ENCODE measurements at places on chromosomes 11 and 22.

GRCh38 chr11:96037405-96037949, 113.6 kb upstream of the MTMR2 start:
- DNase-seq: no peak

DNA sequence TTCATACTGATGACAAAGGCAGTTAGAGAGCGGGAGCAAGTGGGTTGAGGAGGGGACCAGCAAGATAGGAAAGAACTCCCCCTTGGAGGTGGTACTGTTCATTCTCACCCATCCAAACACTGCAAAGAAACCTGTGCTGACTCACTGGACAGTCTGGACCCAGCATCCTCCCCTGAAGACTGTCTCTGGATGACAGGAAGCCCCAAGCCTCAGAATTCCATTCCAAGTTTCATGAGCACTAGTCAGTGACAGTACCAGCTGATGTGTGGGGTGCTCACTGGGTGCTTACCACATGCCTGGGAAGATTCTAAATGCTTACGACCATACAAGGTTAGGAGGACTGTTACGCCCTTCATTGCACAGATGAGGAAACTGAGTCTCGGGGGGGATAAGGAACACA, 160.9 kb downstream of the IGLL1 start:
- no peak for DNase-seq

GRCh38 chr22:19879643-19879991, 24.9 kb upstream of the GNB1L start:
- DNase-seq: no peak

DNA sequence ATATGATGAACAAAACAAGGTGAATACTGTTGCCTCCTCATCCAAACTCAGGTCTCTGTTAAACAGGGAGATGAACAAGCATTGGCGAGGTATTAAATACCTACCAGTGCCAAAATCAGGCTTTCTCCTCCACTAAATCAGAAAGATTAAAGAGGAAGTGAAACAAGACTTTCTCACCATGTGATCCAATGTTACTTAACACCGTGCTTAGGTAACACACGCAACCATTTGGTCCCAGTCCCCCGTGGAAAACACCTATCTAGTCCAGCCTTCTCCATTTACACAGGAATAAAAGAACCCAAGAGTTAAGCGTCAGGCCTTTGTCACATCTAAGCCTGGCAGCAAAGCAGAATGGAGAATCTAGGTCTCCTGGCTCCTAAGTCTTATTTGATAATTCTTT, 34.5 kb downstream of the TENM4 start:
- DNase-seq: peak; percentile 17

- DNase-seq: no peak
These were observed 18.5 kb upstream of the MPPED1 start for GRCh38 chr22:43393132-43393843.

DNA sequence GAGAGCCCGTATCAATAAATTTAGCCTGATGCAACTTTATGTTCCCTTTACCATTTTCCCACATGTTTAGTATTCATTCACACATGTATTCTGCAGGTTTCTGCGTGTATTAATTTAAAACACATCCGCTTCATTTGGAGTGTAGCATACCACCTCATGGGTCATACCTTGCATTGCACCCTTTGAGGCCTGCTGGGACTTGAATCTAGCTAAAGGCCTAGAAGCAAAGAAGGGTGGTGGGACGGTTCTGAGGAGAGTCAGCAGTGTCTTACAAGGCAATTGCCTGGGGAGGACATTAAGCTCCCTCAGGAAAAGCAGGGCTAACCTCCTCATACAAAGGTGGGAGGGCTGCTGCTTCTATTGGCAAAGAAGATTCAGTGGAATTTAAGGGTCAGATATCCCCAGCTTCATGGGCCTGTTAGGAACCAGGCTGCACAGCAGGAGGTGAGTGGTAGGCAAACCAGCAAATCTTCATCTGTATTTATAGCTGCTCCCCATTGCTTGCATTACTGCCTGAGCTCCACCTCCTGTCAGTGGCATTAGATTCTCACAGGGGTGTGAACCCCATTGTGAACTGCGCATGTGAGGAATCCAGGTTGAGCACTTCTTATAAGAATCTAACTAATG, 15.9 kb upstream of the SNX19 start:
- no peak for DNase-seq

GRCh38 chr11:17188675-17189074, 19.1 kb downstream of the PIK3C2A start:
- DNase-seq: no peak

- DNase-seq: no peak
These were observed 150.1 kb upstream of the LRRC4C start for GRCh38 chr11:41609511-41609910.

DNA sequence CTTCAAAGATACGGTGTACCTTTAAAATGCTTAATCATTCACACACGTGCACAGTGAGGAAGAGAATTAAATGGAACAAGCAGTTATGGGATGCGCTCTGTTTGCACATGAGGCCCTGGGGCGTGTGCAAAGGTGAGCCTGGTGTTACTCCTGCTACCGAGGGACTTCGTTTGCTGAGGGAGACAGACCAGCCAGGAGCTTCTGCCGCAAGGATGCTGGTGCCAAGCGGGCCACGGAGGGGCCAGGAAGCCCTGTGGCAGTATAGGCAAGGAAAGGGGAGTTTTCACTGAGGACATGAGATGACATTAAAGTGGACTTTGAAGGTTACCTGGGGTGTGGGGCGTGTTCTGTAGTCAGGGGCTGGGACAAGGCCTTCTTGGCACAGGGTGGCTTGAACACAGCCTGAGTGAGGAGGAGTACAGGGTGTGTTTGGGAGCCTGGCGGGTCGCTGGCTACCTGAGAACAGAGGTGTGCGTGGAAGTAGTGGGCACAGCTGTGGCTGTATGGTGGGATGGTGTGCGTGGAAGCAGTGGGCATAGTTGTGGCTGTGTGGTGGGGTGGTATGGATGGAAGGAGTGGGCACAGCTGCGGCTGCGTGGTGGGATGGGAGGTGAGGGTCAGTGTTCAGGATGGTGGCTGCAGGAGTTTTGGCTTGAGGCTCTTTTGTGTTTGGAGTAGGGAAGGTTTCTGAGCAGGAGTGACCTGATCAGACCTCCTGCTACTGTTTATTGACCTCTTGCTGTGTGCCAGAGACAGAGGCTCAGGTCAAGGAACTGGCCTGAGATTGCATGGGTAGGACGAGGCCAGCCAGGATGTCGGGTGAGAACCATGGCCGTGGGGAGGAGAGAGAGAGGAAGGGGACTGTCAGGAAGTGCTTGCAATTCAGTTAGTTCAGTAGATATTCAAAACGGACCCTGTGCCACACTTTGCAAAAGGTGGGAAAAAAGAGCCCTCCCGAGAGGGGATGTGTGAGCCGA, 13.7 kb downstream of the TBC1D22A start:
- no peak for DNase-seq

GRCh38 chr11:66002648-66003225, 434 bp downstream of the BANF1 start:
- no peak for DNase-seq

DNA sequence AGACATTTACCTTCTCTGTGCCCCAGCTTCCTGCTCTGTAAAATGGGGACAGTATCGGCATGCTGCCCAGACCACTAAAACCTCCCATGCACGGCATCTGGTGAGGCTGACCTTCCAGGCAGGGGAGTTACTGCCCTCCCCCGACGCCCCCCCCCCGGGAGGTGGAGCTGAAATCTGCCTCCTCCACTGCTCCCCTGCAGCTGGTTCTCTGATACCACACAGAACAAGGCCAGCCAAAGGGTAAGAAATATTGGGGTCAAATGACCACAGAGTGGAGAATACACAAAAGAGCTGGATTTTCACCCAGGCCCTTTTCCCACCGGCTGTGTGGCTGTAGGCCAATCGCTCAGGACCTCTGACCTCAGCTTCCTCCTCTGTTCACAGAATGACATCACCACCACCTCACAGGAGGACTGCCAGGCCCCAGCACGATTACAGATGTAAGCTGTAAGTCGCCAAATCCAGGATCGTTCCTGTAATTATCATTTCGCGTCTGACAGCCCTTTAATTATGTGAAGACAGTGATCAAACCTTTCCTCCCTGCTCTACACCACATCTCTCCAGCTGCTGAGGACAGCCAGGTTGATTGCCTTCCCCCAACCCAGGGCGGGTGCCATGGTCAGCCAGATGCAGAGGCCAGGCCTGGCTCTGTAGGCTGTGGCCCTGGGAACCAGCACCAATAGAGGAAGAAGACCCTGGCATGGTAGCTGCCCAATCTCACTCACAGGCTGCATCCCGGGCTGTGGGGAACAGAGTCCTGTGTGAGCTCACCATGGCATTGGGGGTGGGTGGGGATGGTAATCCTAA, 35.7 kb upstream of the KLHL35 start:
- peak; percentile 14 for DNase-seq

DNA sequence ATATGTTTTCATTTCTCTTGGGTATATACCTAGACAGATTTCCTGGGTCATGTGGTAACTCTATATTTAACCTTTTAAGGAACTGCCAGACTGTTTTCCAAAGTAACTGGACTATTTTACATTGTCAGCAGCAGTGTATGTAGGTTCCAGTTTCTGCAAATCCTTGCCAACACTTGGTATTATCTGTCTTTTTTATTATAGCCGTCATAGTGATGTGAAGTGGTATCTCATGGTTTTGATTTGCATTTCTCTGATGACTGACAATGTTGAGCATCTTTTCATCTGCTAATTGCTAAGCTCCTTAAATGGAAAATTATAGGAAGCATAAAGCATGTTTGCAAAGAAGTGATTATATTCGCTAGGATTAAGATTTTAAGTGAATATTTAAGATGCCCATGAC, 13.9 kb downstream of the NNMT start:
- DNase-seq: no peak

GRCh38 chr22:49956914-49957825, 3.4 kb upstream of the PIM3 start:
- DNase-seq: no peak

DNA sequence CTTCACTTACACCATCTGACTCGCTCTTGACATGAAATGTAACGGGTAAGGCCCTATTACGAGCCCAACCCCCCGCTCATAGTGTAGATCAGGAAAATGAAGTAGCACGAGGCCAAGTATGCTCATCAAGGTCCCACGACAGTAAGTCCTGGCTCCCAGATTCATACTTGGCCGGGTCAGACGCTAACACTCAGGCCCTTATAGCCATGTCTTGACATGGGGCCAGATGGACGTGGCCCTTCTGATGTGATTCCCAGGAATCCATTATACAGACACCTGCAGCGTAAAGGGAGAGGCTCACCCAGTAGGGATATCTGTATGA, 175.1 kb downstream of the CEP164 start:
- DNase-seq: no peak

DNA sequence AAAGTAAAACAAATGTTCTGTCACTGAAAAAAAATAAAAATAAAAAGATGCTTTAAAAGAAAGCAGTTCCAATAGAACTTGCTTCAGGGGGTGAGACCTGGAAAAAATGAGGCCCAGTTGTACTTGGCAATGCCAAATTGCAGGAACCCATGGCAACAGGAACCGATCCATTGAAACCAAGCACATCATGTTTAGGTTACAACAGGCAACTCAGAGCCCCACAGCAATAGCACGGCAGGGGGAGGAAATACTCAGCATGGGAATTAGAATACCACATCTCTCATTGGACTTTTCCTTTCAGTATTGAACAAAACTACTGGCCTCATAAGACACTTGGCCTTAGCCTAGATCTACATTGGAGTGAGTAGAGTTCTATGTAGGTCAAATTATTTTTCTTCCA, 84.3 kb downstream of the MSANTD4 start:
- no peak for DNase-seq

GRCh38 chr11:131642756-131643531, 272.5 kb downstream of the NTM start:
- DNase-seq: no peak

DNA sequence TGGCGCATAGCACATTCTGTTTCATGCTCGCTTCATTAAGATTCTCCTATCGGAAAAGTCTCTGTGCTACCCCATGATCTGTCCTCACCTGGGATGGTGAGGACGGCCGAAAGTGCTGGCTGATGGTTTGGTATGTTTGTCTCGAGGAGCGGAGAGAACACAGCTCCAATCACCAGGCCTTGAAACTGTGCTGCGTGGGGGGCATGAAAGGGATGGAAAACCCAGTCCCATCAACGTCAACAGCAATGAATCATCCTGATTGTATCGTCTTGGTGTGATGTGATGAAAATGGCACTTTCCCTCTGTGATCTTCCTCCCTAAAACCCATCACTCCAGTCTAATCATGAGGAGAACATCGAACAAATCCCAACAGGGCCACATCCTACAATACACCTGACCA, 8.4 kb downstream of the FXYD6 start:
- DNase-seq: no peak

- DNase-seq: no peak
These were observed 25.1 kb downstream of the IZUMO1R start for GRCh38 chr11:94329501-94329900.

- DNase-seq: no peak
These were observed 31.6 kb downstream of the CPT1A start for GRCh38 chr11:68810164-68810563.

GRCh38 chr11:7019500-7020182, 505 bp downstream of the ZNF214 start:
- no peak for DNase-seq

DNA sequence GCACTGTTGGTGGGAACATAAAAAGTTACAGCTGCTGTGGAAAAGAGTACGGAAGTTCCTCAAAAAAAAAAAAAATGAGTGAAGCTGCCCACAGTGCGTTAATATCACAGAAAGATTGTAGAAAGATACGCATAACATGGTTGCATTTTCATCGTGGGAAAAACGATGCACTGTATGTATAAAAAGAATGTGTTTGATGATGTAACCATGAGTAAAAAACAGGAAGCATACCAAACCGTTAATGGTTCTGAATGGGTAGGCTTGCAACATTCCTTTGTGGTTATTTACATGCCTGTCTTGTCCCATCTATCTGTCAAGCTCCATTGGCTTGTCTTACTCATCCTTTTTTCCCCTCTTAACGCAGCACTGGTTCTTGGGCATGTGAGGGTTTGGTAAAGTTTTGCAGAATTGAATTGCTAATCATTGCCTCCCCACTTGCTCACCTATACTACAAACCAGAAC, 33.8 kb upstream of the DKK3 start:
- peak; percentile 88 for DNase-seq

DNA sequence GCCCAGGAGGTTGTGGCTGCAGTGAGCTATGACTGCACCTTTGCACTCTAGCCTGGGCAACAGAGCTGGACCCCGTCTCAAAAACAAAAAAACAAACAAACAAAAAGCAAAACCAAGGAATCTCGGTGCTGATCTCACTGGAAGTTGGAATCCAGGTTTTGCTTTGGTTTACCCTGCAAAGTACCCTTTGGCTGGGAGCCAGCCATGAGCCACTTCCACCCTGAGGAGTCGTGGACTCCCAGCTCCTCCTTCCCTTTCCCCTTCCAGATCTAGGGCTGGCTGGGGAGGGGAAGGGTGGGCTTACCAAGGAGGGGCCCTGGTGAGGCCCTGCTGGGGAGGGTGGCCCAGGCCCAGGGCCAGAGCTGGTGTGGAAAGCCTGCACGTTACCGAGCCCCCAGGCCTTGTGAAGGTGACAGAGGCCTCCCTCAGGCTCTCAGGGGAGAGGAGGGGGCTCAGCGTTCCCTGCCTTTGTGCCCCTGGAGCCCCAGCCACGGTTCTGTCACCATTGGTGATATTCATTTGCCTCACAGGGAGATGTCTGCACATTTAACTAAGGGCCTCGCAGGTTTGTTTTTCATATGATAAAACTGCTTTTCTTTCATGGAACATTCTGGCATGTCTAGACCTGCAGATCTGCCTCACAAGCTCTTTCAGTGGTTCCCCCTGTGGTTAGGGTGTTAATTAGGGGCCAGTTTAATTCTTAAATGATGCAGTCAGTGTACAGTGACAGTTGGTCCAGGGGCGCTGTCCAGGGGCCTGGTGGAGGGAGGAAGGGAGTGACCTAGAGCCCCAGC, 29.0 kb downstream of the FBLN1 start:
- no peak for DNase-seq
